ENCODE measurements at places on chromosomes 4 and X.

- DNase-seq, result no peak
Measured at GRCh38 chr4:128803783-128804182, 5.7 kb upstream of the JADE1 start.

DNA sequence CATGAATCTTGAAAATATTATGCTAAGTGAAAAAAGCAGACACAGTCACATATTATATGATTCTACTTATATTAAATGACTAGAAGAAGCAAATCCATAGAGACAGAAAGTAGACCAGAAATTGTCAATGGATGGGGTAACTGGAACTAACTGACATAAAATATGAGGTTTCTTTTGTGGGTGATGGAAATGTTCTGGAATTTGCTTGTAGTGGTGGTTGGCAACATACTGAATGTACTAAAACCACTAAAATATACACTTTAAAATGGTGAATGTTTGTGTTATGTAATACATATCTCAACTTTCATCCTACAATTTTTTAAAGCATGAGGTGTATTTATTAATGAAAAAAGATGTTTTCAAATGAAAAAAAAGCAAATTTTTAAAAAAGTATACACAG lies 14.7 kb downstream of the CNOT6L start:
- no peak for DNase-seq

DNA sequence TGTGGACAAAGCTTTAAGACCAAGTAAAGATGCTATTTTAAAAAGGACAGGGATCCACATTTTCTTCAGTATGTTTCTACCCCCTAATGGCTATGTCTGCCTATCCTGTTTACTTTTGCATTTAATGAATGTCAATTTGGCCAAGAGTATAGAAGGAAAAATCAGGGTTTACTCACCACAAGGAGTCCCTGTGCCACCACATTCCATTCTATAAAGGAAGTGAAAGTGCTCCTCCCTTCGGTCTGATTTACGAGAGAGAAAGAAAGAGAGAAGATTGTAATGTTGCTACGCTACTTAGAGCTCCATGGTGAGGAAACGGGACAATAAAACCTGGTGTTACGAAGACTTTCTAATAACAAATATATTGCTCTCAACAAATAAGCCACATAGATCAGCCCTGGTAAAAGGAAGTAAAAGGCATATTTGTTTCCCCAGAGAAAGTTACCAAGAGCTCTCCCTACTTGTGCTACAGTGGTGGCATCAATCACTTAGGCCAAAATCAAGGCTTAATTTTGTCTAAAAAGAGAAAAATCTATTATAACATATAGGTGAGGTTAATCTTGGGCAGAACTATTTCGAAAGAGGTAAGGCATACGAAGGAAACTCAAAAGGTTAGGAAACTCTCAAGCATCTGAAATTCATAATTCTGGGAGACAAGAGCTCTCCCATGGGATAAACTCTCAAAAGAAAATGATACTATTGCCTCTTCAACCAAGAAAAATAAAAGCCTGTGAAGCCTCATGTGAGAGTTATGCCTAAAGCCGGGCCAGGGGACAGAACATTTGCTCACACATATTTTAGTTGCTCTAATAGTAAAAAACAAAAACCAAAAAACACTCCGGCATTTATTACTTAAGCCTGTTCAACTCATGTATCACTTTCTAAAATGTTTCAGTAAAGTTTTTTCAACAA lies 29.5 kb downstream of the TAPT1 start:
- peak; percentile 71 for DNase-seq

DNA sequence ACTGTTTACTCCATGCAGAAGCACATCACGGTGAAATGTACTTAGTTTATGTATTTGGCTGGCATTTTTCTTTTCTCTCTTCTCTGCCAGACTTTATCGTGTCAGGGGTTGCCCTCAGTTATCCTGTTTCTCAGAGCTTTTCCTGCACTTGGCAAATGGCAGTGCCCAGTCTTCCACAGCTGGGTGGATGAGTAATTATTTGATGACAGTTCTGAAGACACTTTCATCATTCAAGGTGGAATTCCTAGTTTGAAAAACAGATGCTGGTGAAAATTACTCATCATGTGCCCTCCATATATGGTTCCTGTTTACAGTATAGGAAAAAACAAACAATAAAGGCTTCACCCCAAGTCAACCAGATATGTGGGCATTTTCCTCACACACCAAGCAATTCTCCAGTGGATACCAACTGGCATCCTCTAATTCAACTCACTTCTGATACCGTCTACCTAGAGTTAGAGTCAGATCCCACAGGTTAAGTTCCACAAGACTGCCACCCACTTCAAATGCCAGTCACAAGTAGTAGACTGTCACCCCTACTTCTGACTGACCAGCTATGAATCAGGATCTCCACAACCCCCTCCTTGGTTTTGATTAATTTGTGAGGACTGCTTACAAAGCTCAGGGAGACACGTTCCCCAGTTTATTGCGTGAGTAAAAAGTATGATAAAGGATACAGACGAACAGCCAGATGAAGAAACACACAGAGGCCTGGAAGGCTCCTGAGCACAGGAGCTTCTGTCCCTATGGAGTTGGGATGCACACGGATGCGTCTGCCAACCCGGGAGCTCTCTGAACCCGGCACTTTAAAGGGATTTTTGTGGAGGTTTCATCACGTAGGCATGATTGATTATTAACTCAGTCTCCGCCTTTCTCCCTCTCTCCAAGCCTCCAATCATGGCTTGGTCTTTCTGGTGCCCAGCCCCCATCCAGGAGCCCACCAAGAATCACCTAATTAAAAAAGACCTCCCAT lies 72.9 kb downstream of the CLDN34 start:
- no peak for DNase-seq

- DNase-seq, result no peak
Measured at GRCh38 chr4:111210595-111210994, 587.7 kb upstream of the PITX2 start.

DNA sequence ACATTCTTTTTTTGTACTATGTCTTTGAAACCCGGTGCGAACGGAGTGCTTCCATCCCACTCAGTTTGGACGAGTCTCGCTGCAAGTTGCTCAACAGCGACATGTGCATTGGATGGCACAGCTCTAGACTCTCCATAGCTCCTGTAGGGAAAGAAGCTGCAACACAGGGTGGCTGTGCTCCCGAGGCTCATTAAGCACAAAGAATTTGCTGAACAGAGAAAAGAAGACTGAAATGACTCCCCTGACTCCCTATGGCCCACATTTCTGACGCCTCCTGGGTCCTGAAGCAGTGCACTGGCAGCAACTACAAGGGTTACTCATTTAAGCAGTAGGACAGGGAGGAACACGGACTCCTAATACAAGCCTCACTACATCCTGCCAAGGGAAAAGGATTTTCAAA lies 127.4 kb downstream of the SH3RF1 start:
- DNase-seq, result peak; percentile 42

- DNase-seq, result no peak
Measured at GRCh38 chr4:104217526-104217925, 277.2 kb downstream of the CXXC4 start.

DNA sequence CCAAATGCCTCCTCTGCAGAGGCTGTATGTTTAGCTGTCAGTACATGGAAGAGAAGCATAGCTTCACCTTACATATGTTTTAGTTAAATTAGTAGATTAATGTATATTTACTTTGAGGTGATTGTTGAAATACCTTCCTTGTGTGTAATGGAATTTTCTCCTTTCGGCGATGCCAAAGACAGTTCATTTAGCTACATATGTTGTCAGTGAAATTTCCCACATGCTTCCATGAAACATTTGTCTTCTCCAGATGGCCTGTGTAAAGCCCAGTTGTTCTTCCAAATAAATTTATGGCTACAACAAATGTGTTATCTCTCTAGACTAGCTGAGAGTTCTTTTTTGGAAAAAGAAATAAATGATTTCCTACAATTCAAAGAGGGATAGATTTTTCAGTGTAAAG lies 95.2 kb downstream of the GPAT3 start:
- no peak for DNase-seq

GRCh38 chr4:34464196-34464595 lies 1780.1 kb downstream of the ARAP2 start:
- DNase-seq, result no peak

- DNase-seq, result no peak
Measured at GRCh38 chr4:88753658-88754571, 56.3 kb upstream of the NAP1L5 start.

- DNase-seq, result no peak
Measured at GRCh38 chr4:3452376-3452775, 10.6 kb downstream of the HGFAC start.

- DNase-seq, result no peak
Measured at GRCh38 chr4:151418385-151418784, 9.4 kb downstream of the FHIP1A start.

All from left renal pelvis (tissue), 4 donors.